ENCODE measurements at places on chromosomes 1 and 21.

DNA sequence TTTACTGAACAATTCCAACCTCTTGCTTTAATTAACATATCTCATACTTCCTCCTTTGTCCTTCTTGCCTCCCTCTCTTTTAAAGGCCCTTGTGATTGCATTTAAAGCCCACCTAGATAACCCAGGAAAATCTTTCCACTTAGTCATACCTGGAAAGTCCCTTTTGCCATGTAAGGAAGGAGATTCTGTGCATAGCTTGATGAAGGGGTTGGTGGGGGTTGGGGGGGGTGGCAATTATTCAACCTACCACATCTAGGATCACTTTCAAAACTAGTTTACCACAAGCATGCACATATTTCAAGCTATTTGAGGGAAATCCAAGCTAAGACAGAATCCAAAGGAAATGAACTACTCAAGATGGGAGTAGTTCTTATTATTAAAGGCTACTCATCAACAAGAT, 249.1 kb upstream of the PTBP2 start:
- no peak for DNase-seq

DNA sequence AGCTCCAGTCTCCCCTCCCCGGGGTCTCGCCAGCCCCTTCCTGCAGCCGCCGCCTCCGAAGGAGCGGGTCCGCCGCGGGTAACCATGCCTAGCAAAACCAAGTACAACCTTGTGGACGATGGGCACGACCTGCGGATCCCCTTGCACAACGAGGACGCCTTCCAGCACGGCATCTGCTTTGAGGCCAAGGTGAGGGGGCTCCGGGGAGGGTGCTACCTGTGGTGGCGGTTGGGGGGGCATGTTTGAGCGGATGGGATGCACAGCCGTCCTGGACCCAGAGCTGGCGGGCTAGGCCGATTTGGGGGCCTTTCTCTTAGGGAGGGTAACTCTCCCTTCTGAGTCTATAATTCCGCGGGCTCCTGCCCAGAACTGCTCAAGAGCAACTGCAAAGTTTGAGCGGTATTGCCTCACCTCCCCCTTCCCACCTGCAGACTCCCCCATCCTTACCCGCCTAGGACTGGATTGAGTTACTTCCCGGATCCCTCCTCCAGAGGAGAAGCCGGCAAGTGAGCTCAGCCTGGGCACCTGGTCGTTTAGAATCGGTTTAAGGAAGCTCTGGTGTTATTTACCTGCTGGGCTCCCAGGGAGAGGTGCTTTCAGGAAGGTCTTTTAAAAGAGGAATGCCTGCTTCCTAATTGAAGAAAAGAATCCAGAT, 730 bp downstream of the NOS1AP start:
- peak; percentile 84 for DNase-seq

DNA sequence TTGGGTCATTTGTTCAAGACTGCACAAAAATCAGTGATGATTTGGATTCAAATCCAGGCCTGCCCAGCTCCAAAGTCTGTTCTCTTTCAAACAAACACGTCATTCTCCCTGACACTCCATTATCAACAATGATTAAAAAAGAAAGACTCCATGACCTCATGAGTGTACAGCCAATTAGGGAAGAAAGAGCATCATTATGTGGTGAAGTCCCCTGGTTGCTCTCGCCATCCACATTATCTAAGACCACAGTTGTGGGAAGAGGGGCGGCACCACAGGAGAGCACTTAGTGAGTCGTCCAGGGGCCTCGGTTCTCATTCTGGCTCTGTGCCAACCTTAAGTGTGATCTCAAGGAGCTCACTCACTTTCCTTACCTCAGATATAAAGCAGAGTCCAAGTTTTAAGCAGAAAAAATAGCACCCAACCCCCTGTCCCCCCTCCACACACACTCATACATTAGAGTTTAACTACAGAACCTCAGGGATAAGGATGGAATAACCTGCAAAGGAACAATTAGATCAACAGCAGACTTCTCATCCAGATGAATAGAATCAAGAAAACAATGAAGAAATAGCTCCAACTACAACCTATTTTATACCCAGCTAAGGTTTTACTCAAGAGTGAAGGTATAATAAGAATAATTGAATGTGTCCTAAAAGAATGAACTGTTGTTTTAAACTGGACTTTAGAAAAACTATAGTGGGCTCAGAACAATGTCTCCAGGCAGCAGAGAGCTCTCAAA, 47.8 kb downstream of the COL6A1 start:
- DNase-seq, result no peak

DNA sequence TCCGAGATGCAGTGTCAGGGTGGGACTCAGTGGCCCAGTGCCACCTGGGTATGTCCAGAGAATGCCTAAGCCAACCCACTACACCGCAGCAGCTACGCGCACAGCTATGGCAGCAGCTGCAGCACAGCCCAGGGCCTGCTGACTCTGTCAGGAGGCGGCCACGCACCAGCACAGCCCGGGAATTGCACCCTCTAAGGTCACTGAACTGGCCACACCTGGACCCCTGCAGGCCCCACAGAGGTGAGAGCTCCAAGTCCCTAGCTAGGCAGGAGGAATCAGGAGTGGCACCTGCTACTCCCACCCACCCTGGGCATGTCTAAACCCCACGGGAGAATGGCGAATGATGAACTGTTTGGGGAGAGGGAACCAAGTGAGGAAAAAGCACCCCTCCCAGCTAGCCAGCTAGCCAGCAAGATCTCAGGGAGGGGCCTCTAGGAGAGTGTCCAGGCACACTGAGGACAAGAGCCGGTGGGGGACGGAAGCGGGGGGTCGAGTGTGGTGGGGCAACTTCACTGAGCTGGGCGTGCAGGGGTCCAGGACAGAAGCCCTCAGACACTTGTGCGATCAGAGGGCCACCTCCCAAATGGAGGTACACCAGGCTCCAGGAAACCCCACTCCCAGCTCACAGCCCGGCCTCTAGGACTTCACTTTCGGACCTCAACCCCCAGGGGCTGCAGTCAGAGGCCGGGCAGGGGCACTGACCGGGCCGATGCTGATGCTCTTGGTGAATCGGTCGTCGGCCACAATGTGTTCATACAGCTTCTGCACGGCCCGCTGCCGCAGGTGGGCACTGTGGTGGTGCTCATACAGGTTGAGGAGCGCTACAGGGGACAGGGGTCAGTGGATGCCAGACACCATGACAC, 13.9 kb downstream of the LSS start:
- peak; percentile 31 for DNase-seq

GRCh38 chr21:35511696-35512162, 462.6 kb upstream of the RUNX1 start:
- no peak for DNase-seq

All from endodermal cell (in vitro differentiated cells).